Dermis blood vessel endothelial cell (primary cell): ENCODE measurements at places on chromosomes 13 and 19. TPM values are rescaled to one million over a fixed set of nuclear protein-coding genes. Genes with fewer than 3 reads are reported as not detected.

Gene PRTN3
- total RNA-seq: not detected in 2 replicates

GRCh38 chr13:47188802-47189201 lies 291.9 kb upstream of the HTR2A start:
- DNase-seq: no peak

Gene CEBPA
- total RNA-seq: 0.17 and 0.19 TPM in 2 replicates

- peak; percentile 32 for DNase-seq
Measured at GRCh38 chr19:33241530-33242101, 16.0 kb upstream of the SLC7A10 start.

- no peak for DNase-seq
Measured at GRCh38 chr13:93951951-93952350, 527.5 kb downstream of the DCT start.

DNA sequence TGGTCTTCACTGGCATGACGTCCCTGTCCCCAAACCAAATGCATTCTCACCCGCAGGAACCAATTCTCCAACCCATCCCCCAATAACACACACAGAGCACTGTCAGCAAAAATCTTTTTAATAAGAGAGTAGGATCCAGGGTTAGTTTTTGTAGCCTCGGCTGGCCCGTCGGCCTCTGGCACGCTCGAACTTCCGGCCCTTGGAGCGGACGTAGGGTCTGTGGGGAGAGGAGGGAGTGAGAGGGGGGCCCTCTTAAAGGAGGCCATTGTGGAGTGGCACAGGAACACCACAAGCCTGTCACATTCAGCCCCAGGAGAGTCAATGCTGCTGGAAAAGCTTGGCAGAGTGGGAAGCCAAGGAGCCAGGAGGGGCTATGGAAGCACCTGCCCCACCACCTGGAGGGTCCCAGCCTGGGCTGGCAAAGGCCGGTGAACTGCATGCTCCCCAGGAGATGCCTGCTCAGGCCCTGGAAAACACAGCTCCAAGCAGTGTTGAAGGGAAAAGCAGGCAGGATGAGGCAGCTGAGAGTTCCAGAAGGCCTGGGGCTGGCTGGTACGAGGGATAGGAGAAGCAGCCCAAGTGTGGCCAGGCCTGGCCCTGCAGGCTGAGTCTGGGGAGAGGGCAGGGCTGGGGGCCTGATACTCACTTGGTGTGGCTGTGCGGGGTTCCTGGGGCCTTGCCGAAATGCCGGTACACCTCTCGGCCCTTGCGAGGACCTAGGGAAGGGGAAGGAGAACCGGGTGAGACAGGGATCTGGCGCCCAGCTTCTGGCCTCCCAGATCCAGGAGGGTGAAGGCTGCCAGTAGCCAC lies 560 bp upstream of the FAM83E start:
- no peak for DNase-seq

DNA sequence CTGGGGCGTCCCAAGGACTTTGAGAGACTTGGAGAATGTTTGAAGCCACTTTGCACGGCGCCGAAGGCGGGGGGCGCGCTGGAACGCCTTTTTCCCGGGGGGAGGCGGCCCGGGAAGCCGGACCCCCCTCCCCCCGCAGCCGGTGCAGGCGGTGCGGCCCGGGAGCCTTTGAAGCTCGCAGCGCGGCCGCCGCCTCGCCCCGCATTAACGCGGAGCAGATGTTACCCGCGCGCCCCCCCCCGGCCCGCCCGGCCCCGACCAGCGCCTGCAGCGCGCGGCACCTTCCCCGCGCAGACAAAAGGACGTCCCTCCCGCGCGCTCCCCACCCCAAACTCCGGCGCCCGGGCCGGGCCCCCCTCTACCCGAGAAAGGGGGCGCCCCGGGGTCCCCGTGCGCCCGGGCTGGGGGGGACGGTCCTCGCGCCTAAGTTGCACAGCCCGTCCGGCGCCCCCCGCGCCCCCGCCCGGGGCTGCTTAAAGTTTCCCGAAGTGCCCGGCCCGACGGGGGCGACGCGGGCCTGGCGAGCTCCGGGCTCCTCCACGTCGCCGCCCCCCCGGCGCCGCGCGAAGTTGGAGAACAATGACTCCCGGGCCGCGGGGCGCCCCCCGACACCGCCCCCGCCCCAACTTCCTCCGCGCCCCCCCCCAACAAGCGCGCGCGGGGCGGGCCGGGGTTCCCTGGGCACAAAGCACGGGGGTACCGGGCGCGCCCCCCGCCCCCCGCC lies 685 bp downstream of the TCF3 start:
- DNase-seq: peak; percentile 63

DNA sequence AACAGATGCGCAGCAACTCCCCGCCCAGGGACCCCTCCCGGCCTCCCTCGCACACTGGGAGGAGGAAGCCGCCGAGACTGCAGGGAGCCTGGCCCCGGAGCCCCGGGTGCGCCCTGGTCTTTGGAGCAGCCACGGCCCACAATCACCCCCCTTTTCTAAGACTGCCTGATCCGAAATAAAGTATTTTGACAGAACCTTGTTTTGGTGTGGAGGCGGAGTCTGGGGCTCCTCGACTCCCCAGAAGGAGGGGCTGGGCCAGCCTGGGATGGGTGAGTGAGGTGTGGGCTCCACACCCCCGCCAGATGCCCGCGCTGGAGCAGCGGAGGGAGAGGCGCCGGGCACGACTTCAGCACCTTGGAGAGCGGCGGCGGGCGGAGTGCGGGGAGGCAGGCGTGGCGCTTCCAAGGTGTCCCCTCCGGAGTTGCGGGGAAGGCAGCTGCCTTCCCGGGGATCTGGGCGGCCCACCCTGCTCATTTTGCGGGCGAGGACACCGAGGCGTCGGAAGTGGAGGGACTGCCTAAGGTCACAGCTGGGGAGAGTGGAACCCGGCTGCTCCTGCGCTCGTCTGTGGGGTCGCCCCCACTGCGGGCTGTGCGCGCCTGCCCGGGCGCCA lies 9.4 kb downstream of the SIRT6 start:
- DNase-seq: peak; percentile 65

Gene NAXD
- total RNA-seq: 23.8 and 24.8 TPM in 2 replicates

GRCh38 chr13:41127701-41128100 lies 4.9 kb downstream of the KBTBD6 start:
- DNase-seq: no peak

Gene C2CD4C
- 1.9 and 5.9 TPM in 2 replicates for total RNA-seq

DNA sequence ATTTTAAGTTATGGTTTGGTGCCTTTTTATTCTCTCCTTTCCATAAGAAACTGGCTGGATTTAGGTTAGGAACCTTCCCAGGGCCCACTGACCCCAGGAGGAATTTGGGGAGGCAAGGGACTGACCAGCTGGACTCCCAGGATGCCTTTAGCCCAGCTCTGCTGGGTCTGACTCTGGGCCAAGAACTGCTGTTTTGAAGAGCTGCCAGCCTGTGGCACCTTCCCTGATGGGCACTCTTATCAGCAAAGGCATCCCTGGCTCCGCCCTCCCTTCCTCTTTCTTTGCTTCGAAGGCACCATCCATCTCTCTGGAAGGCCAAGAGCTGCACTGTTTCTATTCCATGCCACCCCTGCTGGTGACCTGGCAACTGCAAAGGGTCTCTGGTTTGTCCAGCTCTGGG lies 174.7 kb downstream of the POU4F1 start:
- no peak for DNase-seq

DNA sequence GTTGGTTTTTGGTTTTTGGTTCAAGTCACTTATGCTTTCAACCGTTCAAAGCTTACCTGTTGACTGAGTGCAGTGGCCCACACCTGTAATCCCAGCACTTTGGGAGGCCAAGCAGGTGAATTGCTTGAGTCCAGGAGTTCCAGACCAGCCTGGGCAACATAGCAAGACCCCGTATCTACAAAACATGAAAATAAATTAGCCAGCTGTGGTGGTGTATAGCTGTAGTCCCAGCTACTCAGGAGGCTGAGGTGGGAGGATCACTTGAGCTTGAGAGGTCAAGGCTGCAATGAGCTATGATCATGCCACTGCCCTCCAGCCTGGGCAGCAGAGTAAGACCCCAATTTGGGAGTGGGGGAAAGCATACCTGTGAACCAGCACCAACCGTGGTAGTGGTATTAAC lies 43.7 kb downstream of the PEX11G start:
- no peak for DNase-seq

DNA sequence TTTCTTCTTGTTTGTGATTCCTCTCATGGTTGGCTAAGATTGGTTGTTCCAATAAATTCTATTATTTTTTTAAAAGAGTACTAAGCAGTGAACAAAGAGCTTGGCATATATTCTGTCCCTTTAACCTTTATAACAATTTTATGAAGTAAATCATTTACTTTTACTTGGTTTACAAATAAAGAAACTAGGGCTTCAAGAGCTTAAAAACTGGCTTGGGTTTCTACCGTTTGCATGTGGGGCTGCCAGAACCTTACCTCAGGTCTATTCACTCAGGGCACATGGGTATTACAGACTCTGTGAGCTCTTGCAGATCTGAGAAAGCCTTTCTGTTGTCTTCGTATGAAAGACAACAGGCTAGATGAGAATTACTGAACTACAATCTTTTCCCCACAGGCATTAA lies 13.3 kb downstream of the N4BP2L1 start:
- no peak for DNase-seq

DNA sequence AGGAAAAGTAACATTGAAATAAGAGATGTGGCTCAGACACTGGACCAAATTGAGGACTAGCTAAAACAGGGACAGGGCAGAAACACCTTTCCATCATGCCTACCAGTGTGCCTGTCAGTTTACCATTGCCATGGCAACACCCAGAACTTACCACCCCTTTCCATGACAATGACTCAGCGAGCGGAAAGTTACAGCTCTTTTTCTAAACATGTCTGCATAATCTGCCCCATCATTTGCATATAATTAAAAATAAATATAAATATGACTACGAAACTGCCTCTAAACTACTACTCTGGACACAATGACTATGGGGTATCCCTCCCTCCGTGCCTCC lies 96.0 kb downstream of the UBL3 start:
- DNase-seq: peak; percentile 45

DNA sequence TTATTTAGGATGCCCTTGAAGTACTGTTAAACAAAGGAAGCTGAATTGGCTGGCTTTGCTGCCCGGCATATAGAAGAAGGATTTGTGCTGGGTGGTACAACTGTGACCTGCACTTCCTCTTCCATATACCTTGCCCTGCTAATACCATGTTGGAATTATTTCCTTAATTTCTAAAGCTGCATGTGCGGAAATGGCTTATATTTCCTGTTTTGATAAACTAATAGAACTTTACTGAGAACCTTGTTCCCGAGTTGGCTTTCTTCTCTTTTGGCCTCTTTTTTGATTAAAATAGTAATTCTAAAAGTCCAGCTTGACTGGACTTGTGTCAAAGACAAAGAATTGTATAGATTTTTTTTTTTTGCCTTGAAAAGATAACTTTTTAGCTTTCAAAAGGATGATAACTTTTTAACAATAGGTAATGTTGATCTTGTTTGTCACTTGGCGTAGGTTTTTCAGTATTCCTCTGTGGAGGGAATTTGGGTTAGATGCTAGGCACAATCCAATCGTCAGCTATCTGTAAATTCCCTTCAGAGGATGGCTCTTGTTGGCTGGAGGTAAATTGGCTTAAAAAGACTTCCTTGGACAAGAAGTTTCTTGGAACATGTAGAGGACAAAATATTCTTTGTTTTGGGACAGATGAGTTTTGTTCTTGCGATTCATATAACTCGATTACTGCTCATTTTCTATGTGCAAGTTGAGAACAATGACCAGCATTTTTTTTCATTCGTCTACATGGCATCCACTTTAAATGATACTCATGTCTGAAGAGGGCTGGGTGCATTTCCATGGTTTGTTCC lies 41.4 kb downstream of the COL4A2 start:
- DNase-seq: no peak

GRCh38 chr19:57947088-57947418 lies 453 bp downstream of the ZNF256 start:
- DNase-seq: no peak

Gene CYP2A6
- not detected in 2 replicates for total RNA-seq

- DNase-seq: peak; percentile 66
Measured at GRCh38 chr13:51643882-51644281, 59.6 kb downstream of the WDFY2 start.

DNA sequence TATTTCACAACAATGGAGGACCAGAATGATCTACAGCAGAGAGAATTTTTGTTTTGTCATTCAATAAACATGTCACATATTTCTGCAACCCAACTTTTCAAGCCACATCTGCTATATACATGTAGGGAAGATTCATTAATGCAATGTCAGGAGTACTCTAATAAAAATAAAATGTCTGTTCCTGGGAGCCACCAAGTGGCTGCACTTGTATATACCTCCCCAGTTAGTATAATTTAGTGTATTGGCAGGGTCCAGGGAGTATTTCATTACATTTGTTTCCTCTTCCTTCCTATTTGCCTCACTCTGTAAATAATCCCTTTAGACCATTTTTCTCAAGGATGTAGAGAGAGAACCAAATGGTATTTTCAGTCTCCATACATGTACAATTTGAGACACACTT lies 1169.0 kb downstream of the DIAPH3 start:
- DNase-seq: no peak

DNA sequence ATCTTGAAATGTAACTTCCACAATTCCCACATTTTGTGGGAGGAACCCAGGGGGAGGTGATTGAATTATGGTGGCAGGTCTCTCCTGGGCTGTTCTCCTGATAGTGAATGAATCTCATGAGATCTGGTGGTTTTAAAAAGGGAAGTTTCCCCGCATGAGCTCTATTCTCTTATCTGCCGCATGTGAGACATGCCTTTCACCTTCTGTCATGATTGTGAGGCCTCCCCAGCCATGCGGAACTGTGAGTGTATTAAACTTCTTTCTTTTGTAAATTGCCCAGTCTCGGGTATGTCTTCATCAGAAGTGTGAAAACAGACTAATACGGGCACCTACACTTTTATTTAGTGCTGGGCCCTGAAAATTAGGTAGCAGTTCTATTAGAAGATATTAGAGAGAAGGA lies 45.8 kb downstream of the TNFSF13B start:
- DNase-seq: no peak

Gene KIRREL2
- not detected in 2 replicates for total RNA-seq

GRCh38 chr19:10230173-10230860 lies 814 bp downstream of the S1PR2 start:
- DNase-seq: peak; percentile 18

- no peak for DNase-seq
Measured at GRCh38 chr13:53028637-53029203, at the start of gene OLFM4. Gene OLFM4, plus strand, starts transcription at chr13:53028813. Its CDS starts 24 bp downstream, at chr13:53028837.

- DNase-seq: no peak
Measured at GRCh38 chr13:34553376-34553775, 388.7 kb upstream of the NBEA start.

GRCh38 chr13:27644302-27644701 lies 22.6 kb downstream of the POLR1D start:
- peak; percentile 41 for DNase-seq

Gene ZIK1
- total RNA-seq: 5.3 and 6.1 TPM in 2 replicates

DNA sequence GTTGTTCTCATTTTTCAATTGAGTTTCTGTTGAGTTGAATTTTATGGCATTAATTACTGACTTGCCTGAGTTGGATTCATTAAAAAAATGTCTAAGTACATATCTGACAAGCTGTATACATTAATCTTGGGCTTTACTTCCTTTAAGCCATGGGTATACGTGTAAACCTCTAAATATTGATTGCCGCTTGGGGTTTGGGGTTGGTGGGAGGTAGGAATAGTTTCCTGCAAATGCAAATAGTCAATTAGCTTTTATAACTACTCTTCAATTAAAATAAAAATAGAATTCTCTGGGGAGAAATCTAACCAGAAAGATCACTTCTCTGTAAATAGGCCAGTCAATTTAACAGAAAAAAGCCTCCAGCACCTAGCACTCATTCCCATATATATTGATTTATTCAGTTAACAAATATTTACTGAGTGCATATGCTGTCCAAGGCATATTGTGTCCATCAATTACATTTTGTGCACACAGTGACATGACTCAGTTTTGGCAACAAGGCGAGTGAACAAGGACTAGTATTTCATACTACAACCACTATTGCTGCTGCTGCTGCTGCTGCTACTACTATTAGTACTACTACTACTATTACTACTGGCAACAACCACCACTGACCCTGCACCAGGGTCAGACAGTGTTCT lies 306.8 kb downstream of the RFC3 start:
- DNase-seq: no peak

GRCh38 chr13:77305266-77305665 lies 21.6 kb downstream of the MYCBP2 start:
- DNase-seq: peak; percentile 74
